ENCODE measurements at places on chromosomes 4 and X.
A peak's percentile ranks its signal among the peaks of the same experiment; 100 is the strongest.

DNA sequence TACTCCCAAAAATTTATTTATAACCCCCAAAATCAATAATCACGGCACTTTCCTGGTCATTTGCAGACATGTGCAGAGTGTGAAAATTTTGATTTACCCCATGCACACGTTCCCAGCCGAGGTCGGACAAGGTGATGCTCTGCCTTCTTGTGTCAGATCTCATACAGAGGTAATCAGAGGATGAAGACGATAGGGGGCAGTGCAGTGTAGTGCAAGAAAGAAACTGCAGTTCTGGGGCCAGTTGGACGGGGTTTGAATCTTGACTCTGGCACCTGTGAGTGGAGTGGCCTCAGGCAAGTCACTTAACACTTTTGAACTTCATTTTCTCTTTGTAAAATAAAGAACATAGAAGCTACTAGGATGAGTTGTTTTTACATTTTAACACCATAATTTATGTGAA is 88.4 kb downstream of the FRMPD3 start:
- DNase-seq: peak; percentile 9

DNA sequence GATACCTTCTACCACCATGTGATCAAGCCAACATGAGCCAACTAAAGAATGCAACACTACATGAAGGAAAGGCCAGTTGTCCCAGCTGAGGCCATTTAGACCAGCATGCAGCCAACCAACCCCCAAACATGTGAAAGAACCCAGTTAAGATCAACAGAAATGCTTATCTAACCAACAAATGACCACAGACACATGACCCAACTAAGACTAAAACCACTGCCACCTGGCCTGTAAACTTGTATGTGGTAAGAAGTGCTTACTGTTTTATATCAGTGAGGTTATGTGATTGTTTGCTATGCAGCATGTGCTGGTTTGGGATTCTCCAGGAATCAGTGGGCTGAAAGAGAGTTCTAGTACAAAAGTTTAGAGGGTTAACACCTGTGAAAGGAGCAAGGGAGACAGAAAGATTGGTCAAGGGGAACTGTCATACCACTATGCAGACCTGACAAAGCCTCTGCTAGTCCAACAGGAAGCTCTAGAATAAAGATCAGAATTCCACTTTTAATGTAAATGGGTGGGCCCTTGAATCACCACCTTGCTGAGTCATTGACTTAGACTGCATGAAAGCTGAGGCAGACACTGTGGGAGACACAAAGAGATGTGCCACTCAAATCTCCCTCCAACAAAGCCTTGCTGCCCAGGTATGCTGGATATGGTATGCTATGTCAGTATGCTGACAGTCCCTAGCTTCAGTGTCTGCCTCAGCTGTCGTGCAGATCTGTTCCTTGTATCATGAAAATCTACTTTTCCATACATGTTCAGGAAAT is 6.1 kb upstream of the SH3D19 start:
- no peak for DNase-seq

- DNase-seq: no peak
Measured at GRCh38 chr4:18025288-18025687, 3.7 kb upstream of the LCORL start.

DNA sequence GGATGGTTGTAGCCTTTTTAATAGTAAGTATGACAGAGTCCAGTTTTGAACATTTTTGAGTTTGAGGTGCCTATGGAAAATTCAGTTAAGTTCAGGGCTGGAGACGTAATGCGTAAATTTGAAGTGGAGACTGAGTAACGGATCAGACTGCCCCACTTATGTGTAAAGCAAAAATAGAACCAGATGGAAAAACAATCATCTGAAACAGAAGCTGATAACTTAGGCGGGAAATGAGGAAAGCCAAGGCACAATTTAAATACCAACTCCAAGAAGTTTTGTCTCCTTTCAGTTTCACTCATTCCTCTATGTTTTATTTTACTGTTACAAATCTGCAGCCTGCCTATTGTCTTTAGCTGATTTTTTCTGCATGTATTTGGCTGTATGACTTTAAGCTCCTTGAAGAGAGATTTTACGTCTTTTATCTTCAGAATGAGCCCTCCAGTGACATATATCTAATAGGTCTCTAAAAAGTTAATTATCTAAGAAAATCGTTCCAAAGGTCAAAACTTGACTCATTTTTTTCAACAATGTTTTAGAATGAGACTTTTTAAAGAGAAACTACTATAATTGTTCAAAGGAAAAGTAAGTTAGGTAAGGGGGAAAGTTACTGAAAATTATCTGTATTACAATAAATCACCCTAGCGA is 1.1 kb downstream of the SGCB start:
- no peak for DNase-seq

- DNase-seq: peak; percentile 1
Measured at GRCh38 chr4:8547108-8547911, 32.9 kb upstream of the GPR78 start.

- no peak for DNase-seq
Measured at GRCh38 chrX:74346088-74346487, 42.1 kb downstream of the ZCCHC13 start.

DNA sequence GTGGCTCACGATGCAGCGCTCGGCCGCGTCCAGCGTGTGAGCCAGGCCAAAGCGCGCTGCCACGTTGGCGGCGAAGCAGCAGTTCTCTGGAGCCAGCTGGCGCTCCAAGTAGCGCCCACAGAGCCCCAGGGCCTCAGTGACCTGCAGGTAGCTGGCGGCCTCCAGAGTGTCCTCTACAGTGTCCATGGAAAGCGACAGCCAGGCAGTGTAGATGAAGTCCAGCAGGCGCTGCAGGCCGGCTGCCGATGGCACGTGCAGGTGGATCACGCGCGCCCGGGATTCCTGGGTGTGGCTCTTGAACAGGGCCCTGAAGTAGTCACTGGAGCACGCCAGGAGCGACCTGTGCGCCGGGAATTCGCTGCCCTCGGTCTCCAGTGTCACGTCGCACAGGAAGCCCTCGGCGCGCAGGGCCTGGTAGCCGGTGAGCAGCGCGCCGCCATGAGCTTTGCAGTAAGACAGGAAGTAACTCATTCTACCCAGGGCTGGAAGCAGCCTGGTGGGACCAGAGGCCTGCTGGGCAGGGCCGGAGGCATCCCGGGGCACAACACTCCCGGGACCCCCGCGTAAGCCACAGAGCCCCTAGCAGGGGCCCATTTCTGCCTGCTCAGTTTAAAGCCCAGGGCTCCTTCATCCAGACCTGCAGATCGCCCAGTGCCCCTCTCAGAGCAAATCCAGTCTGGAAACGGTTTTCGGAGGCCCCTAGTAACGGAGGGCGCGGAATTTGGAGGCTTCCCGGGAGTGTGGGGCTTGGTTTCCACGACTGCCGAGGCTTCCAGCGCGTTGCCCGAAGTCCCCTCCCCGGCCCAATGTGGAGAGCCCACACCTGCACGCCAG is 595 bp downstream of the KLHL34 start:
- DNase-seq: no peak

GRCh38 chr4:146165840-146166239 is 9.7 kb upstream of the LSM6 start:
- no peak for DNase-seq

- DNase-seq: no peak
Measured at GRCh38 chr4:3871881-3872833, 106.0 kb downstream of the ADRA2C start.

DNA sequence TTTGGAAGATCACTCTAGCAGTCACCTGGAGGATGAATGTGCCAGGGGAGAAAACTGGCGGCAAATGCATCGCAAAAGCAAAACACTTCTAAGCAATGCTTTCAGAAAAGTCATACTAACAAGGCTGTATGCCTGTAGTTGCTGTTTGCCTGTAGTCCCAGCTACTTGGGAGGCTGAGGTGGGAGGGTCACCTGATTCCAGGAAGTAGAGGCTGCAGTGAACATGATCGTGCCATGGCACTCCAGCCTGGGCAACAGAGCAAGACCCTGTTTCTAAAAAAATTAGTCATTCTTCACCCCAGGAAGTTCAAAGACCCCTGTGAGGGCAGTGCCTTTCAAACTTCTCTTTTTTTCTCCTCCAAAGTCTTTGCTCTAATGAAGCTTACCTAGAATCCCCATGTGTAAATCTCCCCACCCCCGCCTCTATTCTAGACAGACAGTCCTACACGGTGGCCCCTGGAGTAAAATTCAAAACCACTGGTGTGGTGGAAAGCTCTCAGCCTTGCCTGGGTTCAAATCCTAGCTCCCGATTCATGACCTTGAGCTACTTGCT is 5.5 kb downstream of the SOWAHD start:
- no peak for DNase-seq

GRCh38 chrX:103175944-103176753 is 38.8 kb upstream of the BEX4 start:
- DNase-seq: peak; percentile 3

DNA sequence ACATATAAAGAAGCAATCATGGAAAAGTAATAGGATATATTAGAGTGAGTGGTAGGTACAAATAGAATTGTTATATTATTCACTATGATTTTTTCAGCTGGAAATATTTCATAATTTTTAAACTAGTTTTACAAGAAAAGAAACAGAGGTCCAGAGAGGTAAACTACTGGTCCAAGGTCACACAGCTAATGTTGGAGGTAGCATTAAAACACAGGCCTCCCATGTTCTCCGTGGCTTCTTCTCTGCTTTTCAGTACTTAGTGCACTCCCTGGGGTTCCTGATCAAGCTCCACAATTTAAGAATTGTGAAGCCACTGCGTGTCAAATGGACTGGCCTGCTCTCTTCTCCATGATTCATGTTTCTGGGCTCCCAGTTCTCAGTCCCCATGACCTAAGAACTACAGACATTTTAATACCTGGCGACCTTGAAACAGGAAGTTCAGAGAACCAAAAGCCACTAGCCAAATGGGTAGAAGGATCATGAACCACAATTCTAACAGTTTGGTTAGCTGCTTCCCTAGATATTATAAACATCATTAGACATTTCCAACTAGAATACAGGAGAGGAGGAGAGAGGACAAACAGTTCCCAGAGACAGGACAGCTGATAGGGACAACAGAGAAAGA is 172.0 kb upstream of the KLF3 start:
- DNase-seq: no peak

GRCh38 chr4:7129871-7130620 is 62.2 kb upstream of the GRPEL1 start:
- no peak for DNase-seq

DNA sequence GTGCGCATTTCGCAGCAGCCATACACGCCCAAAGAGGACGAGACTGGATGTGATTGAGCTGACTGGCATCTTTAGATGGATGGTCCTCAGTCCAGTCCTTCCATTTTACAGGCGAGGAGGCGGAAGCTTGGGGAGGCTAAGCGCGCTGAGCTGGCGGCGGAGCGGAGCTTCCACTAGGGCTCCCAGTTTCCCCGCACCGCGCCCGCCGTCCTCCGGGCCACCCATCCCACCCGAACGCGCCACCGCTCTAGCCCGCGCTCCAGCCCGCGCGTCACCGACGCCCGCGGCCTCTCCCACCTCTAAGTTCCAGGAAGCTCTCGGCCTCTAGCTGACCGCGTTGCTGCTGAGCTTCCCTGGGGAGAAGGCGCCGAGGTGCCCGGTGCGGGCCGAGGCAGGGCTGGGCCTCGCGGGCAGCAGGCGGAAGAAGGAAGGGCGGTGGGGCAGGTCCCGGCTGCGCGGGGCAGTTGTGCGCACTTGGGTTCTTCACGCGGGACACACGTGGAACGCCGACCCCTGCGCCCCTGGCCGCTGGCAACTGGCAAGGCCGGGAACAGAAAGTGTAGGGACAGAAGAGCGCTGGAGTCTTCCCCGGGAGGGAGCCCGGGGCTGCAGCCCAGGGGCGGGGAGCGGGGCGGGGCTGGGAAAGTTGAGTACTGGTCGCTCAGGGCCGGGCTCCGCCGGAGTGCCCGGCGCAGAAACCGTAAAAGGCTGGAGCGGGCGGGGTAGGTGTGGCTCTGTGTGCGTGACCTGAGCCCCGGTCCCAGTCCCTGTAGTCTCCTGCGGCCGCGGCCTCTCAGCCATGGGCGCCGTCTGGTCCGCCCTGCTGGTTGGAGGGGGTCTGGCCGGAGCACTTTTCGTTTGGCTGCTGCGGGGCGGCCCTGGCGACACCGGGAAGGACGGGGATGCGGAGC is at the start of gene STBD1:
Gene STBD1, plus strand, starts transcription at position 763 of the 911 bp plus-strand sequence. Its CDS starts 37 bp downstream, at position 800.
- peak; percentile 36 for DNase-seq

GRCh38 chr4:157217708-157218107 is 2.8 kb upstream of the GRIA2 start:
- peak; percentile 1 for DNase-seq

DNA sequence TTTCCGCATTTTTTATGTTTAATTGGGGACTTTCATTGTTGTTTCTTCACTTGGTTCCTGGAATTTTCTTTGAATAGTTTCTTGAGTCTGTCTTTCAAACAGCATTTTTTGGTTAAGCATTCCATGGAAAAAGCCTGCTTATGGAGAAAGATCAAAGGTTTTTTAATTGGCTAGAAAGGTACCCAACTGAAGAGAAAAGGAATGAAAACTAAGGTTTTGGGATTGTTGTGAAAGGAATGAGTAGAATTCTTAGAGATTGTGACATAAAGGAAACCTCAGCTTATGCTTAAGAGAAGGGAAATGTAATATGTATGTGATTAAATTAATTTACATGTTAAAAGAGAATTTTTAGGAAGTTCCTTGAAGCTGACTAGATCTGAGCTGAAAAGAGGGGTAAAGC is 82.8 kb downstream of the CCKAR start:
- DNase-seq: no peak

GRCh38 chr4:97104006-97104405 is 1039.3 kb downstream of the STPG2 start:
- no peak for DNase-seq

GRCh38 chr4:142574306-142574705 is 271.8 kb downstream of the INPP4B start:
- no peak for DNase-seq

DNA sequence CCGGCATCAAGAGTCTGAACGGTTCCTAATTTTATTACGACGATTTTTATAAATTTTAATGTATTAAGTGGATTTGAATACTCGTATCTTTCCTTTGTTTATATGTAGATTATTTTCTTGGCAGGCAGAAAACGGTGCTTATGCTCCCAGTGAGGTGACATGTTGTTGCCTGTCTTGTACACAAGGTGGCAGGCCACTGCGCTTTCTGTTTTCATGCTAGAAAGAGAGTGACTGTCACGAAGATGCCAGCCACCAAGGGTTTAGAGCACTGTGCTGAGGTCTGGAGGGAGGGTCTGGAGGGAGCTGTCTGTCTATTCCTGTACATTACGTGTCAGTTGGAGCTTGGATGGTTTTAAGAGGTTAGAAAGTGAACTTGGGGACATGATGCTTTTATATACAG is 87.7 kb downstream of the SHROOM2 start:
- no peak for DNase-seq

GRCh38 chrX:132059973-132060540 is 37.0 kb downstream of the STK26 start:
- DNase-seq: no peak

DNA sequence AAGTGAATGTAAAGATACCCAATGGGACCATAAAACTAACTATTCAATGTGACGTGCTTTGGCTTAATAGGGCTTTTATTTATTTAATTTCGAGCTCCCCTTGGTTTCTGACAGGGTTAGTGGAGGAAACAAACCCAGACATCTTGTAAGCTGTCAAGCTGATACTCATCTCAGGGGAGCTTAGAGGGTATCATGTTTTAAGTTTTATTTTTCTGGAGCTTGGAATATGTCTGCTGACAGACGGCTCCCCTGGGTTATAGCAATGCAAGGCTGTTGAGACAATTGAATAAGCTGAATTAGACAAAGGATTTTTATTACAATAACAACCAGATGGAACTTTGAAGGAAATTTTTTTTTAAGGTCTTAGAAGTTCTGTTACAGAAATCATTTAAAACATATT is 456.5 kb downstream of the IL1RAPL1 start:
- no peak for DNase-seq

- no peak for DNase-seq
Measured at GRCh38 chrX:154019633-154020528, at the start of gene IRAK1. Gene IRAK1 (minus strand): TSS chrX:154019902. CDS start chrX:154019812, 90 bp downstream.
